ENCODE measurements at places on chromosomes 5 and 9.

- peak; percentile 55 for DNase-seq
These were observed 52.1 kb downstream of the IL31RA start for GRCh38 chr5:55903121-55903701.

DNA sequence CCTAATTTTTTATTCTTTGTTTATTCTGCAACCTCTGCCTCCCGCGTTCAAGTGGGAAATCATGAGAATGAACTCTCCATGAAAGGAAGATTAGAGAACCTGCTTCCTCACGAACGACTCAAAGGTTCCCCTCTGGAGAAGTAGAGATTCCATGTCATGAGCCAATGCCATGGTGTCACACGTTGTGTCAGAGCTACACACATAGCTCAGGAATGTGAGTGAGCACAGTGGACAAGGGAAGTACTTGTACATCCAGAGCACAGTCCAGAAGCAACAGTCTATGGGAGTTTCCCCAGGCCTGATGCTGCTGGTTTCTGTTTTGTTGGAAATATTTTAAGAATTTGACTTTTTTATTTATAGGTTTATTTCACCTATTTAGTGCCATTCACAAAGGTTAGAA lies 26.8 kb upstream of the PPP2CA start:
- no peak for DNase-seq

GRCh38 chr5:37786416-37786815 lies 53.4 kb downstream of the GDNF start:
- DNase-seq = no peak

- no peak for DNase-seq
These were observed 115.1 kb upstream of the CCDC152 start for GRCh38 chr5:42641336-42642005.

GRCh38 chr5:142918959-142919635 lies 148.9 kb downstream of the ARHGAP26 start:
- no peak for DNase-seq

- DNase-seq = no peak
These were observed 78.3 kb downstream of the PARP8 start for GRCh38 chr5:50744776-50745175.

- no peak for DNase-seq
These were observed 8.7 kb downstream of the HNRNPAB start for GRCh38 chr5:178213003-178213461.

DNA sequence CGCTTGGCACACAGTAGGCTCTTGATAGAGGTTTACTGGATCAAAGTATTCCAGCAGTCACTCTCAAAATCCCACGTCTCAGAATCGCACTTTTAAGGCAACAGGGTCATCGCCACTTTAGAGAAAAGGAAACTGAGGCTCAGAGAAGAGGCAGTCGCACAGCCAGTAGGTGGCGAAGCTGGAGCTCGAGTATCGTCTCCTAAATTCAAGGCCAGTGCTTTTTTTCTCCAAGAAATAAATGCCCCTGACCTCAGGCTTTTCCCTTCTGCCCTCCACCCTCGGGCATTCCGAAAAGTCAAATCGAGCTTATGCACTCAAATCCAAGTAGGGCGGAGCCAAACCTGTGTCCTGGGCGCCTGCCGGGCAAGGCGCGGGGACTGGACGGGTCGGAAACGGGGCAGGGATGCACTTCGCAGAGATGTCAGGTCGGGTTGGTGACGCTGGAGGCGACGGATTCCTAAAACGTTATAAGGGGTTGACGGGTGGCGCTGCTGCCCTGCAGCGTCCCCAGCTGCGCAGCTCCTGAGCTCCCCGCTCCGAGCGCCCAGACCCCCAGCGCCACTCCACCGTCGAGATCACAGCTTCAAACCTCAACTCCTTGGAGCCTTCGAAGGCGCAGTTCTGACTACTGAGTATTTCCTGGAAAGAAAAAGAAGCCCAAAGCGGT lies 4.7 kb upstream of the FOXB2 start:
- no peak for DNase-seq

Measured in stimulated activated CD8-positive, alpha-beta memory T cell treated with anti-CD3 and anti-CD28 coated beads, Interleukin-7, amount 100 ng/mL, for 4 hours (primary cell).